ENCODE measurements at places on chromosomes 2 and 18. TPM values are rescaled to one million over a fixed set of nuclear protein-coding genes. Genes with fewer than 3 reads are reported as not detected.

- DNase-seq: no peak
These were observed 23.4 kb downstream of the METTL21A start for GRCh38 chr2:207601774-207602173.

GRCh38 chr2:6967301-6967700, 50.1 kb downstream of the RNF144A start:
- no peak for DNase-seq

GRCh38 chr18:11676867-11677266, 12.2 kb upstream of the GNAL start:
- DNase-seq: no peak

DNA sequence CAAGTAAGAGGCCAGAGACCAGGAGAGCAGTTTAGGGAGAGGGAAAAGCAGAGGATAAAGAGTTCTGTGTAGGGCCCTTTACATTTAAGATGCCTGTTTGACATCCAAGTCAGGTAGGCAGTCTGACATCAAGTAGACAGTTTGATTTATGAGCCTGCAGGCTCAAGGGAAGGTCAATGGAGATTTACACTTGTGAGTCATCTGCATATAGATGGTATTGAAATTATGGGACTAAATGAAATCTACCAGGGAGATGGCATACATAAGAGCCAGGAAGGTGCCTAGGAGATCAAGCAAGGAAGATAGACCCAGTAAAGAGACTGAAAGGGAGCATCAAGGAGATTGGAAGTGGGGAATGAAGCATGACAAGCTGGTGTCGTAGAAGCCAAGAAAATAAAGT, 212.4 kb upstream of the PKDCC start:
- peak; percentile 56 for DNase-seq

KCNJ13 gene
- polyA plus RNA-seq: not detected

GRCh38 chr2:50627505-50627904, 404.4 kb downstream of the NRXN1 start:
- no peak for DNase-seq

DNA sequence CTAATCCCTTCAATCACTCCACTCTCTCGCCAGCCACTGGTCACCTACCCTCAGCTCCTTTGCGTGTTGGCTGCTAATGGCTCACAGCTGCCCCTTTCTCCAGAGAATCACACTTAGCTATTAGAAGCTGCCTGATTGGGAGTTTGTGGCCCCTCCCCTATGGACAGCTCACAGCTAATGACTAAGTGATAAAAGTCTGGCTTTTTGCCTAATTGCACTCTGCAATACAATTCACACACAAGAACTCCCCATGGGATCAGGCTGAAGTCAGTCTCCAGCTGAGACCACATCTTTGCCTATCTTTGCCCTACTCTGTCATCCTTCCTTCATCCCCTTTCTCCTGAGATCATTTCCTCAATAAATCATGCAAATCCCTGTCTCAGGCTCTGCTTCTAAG, 701.9 kb upstream of the RAB6C start:
- no peak for DNase-seq

SMYD1 gene
- 0.19 TPM for polyA plus RNA-seq

- DNase-seq: peak; percentile 50
These were observed 879.2 kb upstream of the DDX18 start for GRCh38 chr2:116935097-116935814.

Measured in brain (organoid and tissue), 16 donors.